ENCODE measurements at places on chromosomes 3 and 15.

DNA sequence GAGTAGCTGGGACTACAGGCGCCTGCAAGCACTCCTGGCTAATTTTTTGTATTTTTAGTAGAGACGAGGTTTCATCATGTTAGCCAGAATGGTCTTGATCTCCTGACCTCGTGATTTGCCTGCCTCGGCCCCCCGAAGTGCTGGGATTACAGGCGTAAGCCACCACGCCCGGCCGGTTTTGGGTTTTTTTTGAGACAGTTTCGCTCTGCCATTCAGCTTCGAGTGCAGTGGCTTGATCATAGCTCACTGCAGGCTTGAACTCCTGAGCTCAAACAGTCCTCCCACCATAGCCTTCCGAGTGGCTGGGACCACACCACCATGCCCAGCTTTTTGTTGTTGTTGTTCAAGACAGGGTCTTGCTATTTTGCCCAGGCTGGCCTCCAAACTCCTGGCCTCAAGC is 16.0 kb upstream of the SCAP start:
- no peak for DNase-seq

DNA sequence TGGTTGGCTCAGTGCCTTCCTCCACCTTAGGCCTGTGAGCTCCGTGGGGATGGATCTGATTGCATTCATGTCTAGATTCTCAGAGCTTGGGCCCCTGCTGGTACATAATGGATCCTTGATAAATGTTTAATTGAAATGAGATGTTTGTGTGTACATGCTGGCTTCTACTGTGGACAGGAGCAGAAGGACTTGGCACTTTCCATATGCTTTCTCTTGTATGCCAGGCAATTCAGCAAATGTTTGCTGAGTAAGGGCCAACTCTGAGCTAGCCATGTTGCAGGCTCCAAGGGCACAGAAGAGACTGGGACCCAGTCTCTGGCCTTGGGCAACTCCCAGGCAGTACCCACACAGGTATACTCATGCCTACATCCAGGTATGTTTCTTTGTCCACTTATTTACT is 67.0 kb downstream of the RAB11A start:
- DNase-seq: no peak

GRCh38 chr3:124438813-124439212 is 291.4 kb upstream of the UMPS start:
- no peak for DNase-seq

GRCh38 chr3:30098243-30098642 is 508.2 kb upstream of the TGFBR2 start:
- no peak for DNase-seq

GRCh38 chr3:63969876-63970275 is 53.4 kb downstream of the PSMD6 start:
- no peak for DNase-seq
